ENCODE measurements at places on chromosomes 7 and 10.

GRCh38 chr10:28545967-28546644, 13.2 kb downstream of the WAC start:
- no peak for DNase-seq

DNA sequence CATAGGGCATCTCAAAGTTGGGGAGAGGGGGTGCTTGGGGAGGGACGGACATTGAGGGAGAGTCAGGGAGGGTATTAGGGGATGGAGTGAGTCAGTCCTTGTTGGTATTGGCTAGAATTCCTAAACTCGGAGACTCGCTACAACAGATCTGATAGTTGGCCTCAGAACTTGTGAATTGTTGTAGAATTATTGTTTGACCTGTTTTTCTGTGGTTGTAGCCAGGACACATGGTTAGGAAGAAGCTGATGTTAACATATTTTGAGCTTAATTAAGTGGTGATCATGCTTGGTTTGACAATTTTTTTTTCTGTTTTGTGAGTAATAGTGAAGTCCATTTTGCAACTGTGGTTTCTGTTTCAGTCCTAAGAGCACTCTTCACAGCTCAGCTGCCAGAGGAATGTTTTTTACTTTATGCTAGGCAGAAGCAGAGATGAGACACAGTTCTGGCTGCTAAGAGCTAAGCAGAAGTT, 1190.3 kb upstream of the C7orf33 start:
- DNase-seq: no peak

- DNase-seq: no peak
Observed at GRCh38 chr10:80443531-80443974, 10.6 kb upstream of the TSPAN14 start.

- no peak for DNase-seq
Observed at GRCh38 chr7:81590131-81590530, 179.7 kb downstream of the HGF start.

GRCh38 chr7:28277364-28277763, 96.8 kb upstream of the JAZF1 start:
- DNase-seq: no peak

DNA sequence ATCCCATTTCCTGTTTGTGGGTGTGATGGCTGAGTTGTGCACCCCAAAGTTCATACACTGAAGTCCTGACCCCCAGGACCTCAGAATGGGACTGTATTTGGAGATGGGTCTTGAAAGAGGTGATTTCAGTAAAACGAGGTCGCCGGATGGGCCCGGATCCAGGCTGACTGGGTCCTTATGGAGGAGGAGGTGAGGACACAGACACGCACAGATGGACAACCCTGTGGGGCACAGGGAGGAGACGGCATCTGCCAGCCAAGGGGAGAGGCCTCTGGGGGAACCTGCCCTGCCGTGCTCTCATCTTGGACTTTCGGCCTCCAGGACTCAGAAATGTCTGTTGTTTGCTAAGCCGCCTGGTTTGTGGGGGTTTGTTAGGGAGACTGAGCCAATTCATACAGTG, 61.1 kb downstream of the PTPRN2 start:
- DNase-seq: no peak

GRCh38 chr10:33947544-33947943, 613.1 kb upstream of the NRP1 start:
- no peak for DNase-seq

DNA sequence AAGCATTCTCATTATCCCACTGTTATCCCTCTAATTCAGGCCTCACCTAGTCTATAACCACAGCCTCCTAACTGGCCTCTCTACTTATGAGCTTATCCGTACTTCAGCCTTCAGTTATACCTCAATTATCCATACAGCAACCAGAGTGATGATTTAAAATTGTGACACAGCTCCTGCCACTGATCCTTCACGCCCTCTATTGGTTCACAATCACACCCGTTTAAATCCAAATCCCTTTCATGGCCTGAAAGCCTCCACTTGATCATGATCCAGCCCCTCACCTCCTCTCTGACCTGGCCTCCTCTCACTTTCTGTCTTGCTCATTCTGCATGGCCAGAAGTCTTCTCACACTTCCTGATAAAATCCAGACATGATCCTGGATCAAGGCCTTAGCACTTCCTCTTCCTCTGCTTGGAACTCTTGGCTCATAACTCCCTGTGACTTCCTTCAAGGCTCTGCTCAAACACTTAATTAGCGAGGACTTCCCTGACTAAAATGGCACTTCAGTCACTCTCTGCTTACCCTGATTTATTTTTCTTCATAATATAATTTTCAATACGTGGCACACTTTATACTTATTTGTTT, 19.0 kb upstream of the TMEM26 start:
- no peak for DNase-seq

DNA sequence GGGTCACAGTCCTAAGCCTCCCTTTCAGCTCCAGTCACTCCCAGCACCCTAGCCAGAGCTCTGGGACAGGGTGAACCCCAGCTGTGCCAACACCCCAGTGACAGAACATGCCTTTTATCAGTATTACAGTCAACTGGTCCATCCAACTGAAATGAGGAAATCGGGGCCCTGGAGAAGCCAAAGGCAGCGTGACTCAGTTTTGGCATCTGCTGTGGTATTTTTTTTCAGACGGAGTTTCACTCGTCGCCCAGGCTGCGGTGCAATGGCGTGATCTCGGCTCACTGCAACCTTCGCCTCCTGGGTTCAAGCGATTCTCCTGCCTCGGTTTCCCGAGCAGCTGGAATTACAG, 3.4 kb upstream of the CLDN15 start:
- no peak for DNase-seq

GRCh38 chr7:35768346-35768745, 32.5 kb upstream of the SEPTIN7 start:
- DNase-seq: no peak

DNA sequence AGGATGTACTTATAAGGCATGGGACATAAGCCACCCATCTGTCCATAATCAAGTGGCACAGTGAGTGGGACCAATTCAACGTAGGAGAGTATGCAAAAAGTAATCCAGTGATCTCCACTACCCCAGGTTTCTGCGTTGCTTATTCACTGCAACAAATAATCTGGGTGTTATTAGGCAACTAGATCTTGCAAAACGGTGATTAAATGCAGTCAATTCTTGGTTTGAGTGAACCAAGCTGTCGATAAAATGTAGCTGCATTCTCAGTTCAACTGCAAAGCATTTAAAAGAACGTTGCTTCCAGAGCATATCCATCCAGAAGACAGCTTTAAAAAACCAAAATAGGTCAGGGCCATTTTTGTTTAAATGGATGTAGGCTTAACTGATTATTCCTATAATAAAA, 5.0 kb downstream of the LSMEM1 start:
- no peak for DNase-seq

DNA sequence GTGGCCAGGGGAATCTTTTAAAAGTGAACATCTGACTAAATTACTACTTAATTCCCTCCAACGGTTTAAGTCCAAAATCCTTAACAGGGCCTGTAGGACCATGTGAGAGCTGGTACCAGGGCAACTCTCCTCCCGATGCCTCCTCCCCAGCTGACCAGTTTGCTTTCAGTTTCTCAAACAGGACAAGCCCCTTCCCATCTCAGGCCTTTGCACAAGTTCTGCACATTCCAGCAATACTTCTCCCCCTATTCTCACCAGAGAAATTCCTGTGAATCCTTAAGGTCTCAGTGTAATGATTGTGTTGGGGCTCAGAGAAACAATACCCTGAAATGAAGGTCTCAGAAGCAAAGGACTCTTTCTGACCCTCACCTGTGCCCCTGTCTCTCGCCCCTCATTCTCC, 8.0 kb upstream of the CALHM1 start:
- DNase-seq: no peak

DNA sequence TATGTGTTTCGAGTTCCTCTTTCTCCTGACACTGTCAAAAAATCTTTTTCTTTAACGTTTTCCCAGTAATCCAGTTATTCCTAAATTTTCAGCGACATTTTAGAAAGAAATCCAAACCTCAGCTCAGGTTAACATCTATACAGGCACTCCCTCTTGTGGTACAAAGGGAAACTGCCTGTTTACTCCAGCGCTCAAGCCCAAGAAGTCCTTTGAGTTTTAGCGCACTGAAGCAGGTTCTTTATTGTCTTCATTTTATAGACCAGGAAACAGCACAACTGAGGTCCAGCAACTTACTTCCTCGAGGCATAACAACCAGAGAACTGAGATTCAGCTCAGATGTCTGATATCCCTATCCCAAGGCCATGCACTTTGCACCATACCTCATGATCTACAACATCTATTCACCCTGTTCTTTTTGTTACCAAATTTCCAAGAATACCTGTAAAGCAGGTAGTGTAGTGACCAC, 287.2 kb upstream of the MKLN1 start:
- no peak for DNase-seq

DNA sequence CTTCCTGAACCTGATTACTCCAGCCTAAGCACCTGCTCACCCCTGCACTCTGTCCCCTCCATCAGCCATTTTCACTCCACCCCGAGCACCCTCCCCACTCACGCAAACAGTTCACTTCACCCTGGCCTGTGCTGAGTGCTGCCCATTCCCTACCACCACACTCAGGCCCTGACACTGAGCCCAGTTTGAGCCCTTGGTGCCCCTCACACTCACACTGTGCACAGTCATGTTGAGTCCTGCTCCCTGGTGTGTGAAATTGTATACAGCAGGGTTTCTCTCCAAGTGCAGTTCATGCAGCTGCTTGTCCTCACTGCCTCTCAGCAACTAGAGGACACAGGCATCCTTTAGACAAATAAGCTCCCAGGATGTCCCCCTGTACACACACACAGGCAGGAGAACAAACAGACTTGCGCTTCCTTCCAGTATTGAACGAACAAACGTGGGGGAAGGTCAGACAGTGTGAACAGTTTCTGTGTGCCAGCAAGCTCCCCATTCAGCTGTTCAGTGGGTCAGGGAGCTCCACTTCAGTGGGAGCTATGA, 6.8 kb downstream of the MYO1G start:
- DNase-seq: no peak

DNA sequence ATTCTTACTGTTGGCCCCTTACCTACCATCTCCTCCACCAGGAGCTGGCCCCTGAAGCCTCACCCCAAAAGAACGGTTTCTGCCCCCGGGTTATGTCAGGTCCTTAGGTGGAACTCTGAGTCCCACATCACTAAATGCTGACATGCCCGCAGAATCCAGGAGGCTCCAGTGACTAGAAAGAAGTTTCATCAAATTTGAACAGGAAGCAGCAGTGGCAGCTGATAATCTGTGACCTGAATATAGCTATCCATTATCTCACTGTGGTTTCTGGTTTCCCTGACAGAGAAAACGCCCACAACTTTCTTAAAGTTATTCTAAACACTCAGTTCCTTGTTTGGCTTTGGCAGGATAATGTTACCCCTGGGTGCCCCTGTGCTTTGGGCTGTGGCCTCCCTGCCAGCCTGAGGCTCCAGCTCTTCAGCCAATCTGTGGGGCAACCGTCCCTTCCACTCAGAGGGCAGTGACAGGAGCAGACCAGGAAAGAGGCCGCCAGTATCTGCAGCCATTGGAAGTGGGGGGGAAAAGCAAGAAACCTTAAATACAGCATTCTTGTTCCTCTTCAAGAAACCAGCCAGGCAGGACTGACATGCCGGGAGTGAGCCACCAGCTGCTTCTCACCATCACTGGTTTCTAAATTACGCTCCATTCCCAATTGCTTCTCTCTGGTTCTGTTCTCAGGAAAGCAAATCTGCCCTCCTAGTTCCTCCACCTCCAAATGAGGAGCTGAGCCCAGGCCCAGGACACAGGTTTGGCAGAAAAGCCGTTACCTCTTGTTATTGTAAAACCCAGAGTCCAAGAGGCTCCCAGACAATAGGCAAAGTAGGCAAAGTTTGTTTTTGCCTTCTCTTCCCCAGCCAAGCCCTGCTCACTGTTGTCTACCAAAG, 41.2 kb upstream of the VCL start:
- DNase-seq: no peak

- DNase-seq: no peak
Observed at GRCh38 chr10:124116771-124117510, 23.5 kb upstream of the CHST15 start.

DNA sequence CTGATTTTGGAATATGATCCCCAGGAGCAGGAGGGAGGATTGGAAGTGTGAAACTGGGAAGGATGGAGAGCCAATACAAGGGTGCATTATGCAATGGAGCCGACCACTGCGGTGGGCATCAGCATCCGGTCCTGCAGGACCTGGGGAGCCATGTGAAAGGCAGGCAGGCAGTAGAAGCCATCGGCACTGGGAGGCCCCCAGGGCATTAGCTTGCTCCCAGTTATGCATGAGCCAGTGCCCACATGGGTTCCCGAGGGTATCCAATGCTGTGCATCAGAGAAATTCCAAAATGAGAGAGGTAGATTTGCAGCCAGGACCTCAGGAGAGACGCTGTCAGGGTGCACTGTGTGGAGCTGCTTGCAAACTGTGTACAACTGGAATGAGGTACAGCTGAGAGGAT, 8.7 kb upstream of the KCP start:
- DNase-seq: no peak

- no peak for DNase-seq
Observed at GRCh38 chr7:95141755-95142154, 182.6 kb downstream of the PON1 start.

- DNase-seq: no peak
Observed at GRCh38 chr10:68871731-68872342, 29.3 kb upstream of the DDX50 start.

DNA sequence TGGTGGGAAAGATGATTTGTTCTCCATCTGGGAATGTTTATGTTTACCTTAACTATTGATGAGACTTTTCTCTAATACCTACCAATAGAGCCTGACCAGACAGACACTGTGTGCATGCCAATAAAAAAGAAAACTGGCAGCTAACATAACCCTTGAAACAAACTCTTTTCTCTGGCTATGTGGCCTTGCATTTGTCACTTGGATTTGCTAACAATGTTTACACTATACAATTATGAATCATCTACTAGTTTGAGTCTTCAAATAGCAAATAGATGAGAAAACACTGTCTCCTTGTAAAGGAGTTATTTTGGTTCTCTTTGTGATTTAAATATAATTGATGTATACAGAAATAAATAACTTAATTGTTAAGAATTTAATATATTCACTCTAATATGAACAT, 273.1 kb downstream of the SEMA3D start:
- DNase-seq: no peak

DNA sequence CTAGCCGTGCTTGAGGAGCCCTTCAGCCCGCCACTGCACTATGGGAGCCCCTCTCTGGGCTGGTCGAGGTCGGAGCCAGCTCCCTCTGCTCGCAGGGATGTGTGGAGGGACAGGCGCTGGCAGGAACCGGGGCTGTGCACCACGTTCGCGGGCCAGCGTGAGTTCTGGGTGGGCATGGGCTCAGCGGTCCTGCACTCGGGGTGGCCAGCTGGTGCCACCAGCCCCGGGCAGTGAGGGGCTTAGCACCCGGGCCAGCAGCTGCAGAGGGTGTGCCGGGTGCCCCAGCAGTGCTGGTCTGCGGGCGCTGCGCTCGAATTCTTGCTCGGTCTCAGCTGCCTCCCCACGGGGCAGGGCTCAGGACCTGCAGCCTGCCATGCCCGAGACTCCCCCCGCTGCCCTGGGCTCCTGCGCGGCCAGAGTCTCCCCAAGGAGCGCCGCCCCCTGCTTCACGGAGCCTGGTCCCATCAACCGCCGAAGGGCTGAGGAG, 90.8 kb upstream of the NRG3 start:
- no peak for DNase-seq

- no peak for DNase-seq
Observed at GRCh38 chr10:32516567-32517495, 70.9 kb downstream of the CCDC7 start.

GRCh38 chr7:1466524-1467271, 7.4 kb upstream of the MICALL2 start:
- no peak for DNase-seq

- no peak for DNase-seq
Observed at GRCh38 chr10:74841265-74841973, 15.0 kb downstream of the KAT6B start.

Data from amygdala (tissue), 56 donors.